ENCODE measurements at places on chromosomes 3 and 15.

DNA sequence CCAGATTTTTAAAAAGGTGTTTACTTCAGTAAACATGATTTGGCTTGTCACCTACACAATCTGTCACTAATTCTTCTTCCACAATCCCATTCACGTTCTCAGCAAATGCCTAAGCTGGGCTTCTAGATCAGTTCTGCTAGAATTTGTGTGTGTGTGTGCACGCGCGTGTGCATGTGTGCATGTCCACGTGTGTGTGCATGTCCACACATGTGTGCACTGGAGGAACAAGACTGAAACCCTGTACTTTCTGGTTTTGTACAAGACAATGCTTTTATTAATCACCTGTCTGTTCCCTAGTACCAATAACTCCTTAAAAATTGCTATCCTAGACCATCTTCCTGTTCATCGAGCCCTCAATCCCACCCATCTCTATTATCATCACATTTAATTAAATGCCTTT, 229.2 kb downstream of the KCNMB2 start:
- no peak for DNase-seq

- DNase-seq = no peak
Observed at GRCh38 chr3:45992821-45993221, 2.8 kb downstream of the FYCO1 start.

DNA sequence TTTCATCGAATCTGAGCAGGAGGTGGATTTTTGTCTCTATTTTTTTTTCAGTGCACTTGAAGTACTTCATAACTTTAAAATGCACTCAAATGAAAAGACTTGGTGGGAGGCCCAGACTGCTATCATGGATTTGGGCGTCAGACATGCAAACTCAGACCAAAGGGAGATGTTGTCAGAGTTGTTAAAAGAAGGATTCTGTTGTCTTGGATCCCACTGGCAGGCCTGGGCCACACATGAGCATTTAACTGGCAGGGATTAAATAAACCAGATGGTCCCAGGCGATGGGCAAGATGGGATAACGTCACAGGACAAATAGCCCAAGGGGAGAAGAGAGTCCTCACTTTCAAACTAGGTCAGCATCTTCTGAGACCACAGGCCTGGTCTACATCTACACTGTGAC, 15.4 kb downstream of the RTP1 start:
- no peak for DNase-seq

DNA sequence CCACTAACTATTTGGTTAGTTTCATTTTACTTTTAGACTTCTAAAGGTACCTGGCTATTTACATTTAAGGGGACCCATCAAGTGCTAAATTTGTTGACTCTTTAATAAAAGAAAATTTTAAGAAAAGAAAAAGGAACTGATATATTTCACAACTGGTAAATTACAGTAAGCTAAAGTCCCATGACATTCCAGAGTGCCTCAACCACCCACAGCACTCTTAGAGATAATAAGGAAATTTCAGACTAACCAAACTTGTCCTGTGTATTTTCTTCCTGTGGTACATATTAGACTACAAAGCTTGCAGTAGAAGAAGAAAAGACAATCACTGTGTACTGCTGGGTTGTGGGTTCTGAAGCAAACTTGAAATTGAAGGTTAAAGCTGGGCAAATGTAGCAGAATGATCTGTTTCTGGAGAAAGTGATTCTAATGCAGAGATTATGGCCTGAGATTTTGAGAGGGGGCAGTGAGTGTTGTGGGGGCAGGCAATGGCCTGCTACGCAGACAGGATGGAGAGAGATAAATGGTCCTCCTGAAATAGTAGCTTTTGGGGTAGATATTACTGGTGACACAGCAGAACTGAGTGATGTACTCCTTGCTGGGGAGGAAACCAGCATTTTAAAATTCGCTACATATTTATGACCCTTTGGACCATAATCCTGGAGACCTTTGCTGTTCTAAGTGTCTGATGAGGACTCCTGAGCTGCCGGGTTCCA, 24.5 kb upstream of the MFSD1 start:
- no peak for DNase-seq

DNA sequence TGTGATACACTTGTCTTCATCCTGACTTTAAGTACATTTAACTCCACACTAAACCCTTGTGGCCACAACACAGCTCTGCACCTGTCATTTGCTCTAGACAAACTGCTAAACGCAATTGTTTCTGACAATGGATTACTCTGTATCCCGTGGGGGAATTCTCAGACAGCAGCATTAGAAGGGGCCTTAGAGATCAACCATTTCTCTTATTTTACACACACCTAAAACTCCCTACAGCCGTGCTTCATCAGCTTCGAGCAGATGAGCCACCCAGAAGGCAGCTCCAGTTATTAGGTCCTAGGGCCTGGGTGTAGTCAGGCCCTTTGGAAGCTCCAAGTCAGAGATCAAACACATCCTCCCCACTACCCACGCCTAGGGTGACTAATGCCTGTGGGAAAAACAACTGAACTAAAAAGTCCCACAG, 1.3 kb upstream of the IL12A start:
- DNase-seq = no peak

DNA sequence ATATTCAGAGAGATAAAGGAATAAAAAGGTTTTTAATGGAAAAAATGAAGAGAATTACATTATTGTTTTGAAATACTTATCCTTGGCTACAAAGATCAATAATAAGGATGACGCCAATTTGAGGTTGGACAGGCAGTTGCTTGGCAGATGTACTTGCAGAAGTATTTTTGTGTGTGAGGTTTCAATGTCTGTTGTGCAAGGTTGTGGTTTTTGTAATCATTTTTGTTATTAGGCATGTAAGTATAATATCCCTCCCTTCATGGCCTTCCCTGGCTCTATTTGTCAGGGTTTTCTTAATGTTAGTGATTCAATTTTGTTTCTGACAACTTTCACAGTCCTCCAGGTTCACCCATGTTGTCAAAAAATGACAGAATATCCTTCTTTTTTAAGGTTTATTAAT, 105.9 kb downstream of the OTOL1 start:
- DNase-seq = no peak

- DNase-seq = no peak
Observed at GRCh38 chr15:36925653-36926426, 174.5 kb downstream of the MEIS2 start.

- no peak for DNase-seq
Observed at GRCh38 chr3:69494185-69494584, 108.3 kb upstream of the FRMD4B start.

Measured in SHP77 treated with DMSO at 0.1 percent for 48 hours (cell line).